ENCODE measurements at places on chromosomes 13 and 19.

- no peak for DNase-seq
These were observed 1.6 kb downstream of the JOSD2 start for GRCh38 chr19:50509366-50509765.

- no peak for DNase-seq
These were observed 19.2 kb downstream of the ATCAY start for GRCh38 chr19:3899531-3900294.

GRCh38 chr13:100987948-100988347, 313.4 kb upstream of the TMTC4 start:
- DNase-seq, result no peak

DNA sequence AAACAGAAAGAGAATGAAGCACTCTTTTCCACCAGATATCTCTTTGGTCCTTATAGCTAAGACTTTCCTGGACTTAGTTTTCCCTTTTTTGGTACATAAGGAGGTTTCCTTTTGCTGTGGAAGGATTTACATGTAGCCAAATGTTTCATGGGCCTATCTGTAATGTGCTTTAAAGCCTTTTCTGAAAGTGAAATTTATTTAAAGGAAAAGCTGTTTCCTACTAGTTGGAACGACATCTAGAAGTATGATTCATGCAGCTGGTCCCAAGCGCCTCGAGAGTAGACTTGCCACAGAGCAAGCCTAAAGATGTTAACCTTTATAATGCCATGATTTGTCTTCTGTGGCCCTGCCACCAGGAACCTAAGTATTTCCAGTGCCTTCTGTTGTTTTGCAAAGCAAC, 390.3 kb downstream of the DLEU7 start:
- no peak for DNase-seq

GRCh38 chr13:43728421-43728820, 58.4 kb downstream of the ENOX1 start:
- DNase-seq, result no peak

- no peak for DNase-seq
These were observed 1.9 kb downstream of the JSRP1 start for GRCh38 chr19:2254064-2254872.

DNA sequence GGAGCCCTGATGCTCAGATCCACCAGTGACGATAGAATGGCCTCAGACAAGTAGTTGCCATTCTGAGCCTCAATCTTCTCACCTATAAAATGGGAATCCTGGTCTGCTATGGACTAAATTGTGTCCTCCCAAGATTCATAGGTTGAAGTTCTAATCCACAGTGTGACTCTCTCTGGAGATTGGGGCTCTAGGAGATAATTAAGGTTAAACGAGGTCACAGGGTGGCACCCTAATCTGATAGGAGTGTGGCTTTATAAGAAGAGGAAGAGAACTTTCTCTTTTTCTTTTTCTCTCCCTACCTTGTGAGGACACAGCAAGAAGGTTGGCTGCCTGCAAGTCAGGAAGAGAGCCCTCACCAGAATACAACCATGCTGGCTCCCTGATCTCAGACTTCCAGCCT, 214.1 kb downstream of the KATNAL1 start:
- DNase-seq, result no peak

GRCh38 chr13:85812282-85812681, 13.1 kb upstream of the SLITRK6 start:
- no peak for DNase-seq

GRCh38 chr19:38213911-38214625, 10.0 kb downstream of the DPF1 start:
- DNase-seq, result no peak
